ENCODE measurements at places on chromosomes 7 and 10. TPM values are rescaled to one million over a fixed set of nuclear protein-coding genes. Genes with fewer than 3 reads are reported as not detected.

Gene PRPS1L1
- total RNA-seq = not detected

Gene CTAGE4
- 17.4 TPM for total RNA-seq

Gene MKX
- total RNA-seq = not detected

Gene CAMK2B
- 0.20 TPM for total RNA-seq

Gene SKAP2
- total RNA-seq = 65.2 TPM

Gene EPHB4
- total RNA-seq = 80.9 TPM

Gene CDHR3
- 2.0 TPM for total RNA-seq

Gene CYP3A7
- not detected for total RNA-seq

Gene ATE1
- total RNA-seq = 29.0 TPM

Gene FKBP6
- total RNA-seq = not detected
